NCI-H1048 (cell line): ENCODE measurements at places on chromosomes 5 and 9.

DNA sequence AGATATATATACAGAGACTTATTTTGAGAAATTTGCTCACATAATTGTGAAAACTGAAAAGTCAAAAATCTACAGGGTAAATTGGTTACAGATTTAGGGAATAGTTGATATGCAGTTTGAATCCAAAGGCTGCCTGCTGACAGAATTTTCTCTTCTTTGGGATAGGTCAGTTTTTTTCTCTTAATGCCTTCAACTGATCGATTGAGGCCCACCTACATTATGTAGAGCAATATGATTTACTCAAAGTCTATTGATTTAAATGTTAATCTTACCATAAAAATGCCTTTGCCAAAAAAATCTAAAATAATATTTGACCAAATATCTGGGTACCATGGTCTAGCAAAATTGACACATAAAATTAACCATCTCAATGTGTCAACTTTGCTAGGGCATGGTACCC, 3.9 kb upstream of the GHR start:
- DNase-seq = no peak

DNA sequence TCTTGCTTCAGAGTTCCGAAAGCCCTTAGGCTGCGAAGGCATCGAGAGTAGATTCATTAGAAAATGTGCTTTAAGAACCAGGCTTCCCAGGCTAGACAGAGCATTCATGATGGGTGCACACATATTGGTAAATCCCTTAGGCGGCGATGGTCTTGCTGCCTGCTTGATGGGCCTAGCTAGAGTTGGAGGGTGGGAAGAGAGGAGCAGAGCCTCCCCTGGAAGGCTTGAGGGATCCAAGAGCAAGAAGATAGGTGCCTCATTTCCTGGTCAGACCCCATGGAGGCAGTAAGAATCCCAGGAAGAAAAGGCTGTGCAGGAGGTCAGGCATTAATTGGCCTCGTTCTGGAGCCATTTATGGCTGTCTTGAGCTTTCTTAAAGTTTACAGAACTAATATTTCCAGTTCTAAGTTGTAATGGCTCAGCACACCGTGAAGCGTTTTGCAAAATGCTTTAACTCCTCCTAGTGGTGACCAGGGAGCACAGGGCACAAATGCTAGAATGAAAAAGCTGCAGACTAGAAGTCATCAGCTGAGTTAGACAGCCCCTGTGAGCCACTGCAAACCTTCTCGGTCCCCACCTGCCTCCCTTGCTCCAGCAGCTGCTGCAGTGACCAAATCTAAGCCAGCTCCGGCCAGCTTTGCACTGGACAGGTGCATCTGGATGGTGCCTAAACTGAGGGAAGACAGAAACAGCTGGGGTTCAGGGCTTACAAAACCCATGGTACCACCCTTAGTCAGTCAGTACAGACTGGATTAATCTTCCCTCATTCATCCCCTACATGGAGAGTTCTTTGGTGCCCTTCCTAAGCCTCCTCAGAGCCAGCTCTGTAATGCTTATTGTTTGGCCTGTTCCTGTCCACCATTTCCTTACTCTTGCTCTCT, 14.7 kb downstream of the SLC45A2 start:
- DNase-seq = no peak

- no peak for DNase-seq
Measured at GRCh38 chr5:159533197-159533596, 202.9 kb upstream of the IL12B start.

DNA sequence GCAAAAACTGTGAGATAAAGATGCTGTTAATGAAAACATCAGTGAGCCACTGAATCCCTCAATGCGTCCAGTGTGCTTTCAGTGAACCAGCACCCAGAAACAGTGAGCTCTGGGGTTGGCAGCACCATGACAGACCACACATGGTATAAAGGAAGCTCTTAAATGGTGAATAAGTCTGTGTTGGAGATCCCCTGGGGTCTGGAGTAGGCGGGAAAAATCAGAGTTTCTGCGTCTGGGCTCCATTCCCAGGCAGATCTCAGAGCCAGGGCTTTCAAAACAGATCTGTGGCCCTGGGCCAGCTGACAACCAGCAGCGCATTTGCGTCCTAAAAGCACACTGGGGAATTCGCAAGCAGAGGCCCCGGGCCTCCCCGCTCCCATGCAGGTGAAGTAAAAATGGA, 233.5 kb downstream of the FRMD3 start:
- no peak for DNase-seq

DNA sequence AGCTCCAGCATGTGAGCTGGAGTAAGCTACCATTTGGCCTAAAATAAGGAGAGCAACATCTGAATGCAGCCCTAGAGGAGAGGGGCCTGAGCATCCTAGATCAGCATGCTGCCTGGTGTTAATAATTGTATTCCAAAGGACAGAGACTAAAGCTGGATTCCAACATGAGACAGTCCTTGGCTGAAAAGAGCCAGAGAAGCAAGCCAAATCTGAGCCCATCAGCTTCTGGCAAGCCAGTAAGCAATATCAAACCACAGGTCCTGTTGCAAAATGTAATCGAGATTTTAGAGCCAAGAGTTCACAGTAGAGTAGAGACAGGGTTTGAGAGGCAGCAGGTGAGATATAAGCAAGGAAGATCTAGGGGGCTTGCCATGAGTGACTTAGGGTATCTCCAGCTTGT, 42.3 kb upstream of the DMAC1 start:
- DNase-seq = no peak

- peak; percentile 30 for DNase-seq
Measured at GRCh38 chr5:143014017-143014651, 244.0 kb downstream of the ARHGAP26 start.

DNA sequence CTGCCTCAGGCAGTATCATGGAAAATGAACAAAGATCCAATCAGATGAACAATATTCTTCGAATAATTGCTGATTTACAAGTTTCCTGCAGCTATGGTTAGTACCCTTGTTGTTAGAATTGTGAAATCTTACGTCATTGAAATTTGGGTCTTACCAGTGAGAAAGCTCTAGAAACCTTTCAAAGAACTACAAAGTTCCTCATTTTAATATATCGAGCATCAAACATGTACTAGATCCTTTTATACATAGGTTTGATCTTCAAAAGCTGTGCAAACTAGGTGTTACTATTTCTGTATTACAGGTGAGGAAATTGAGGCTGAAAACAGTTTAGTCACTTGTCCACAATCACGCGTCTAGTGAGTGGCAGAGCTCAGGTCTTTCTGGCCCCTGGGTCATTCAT, 43.7 kb upstream of the ANGPTL2 start:
- no peak for DNase-seq

- no peak for DNase-seq
Measured at GRCh38 chr5:79577693-79578092, 34.5 kb upstream of the TENT2 start.

DNA sequence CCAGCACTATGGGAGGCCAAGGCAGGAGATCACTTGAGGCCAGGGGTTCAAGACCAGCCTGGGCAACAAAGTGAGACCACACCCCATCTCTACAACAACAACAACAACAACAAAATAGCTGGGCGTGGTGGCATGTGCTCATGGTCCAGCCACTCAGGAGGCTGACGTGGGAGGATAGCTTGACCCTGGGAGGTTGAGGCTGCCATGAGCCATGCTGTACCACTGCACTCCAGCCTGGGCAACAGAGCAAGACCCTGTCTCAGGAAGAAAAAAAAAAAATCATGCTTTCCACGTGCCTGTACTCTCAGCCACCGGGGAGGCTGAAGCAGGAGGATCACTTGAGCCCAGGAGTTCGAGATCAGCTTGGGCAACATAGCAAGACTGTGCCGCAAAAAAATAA, 29.5 kb downstream of the TSC1 start:
- DNase-seq = no peak

DNA sequence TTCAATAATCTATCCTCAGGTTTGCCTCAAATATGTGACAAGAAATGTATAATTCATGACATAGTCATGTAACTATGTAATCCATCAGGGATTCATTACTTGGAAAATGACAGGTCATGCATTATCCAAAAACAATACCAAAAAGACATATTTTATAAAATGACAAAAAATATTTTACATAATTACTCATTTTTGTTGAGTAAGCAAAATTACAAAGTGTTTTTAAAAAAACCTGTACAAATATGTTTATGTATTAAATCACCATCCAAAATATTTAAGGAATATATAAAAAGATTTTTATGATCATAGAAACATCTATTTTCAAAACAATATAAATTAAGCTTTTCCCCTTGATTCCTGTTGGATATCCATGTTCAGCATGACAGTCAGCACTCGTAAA, 36.7 kb upstream of the ITGA2 start:
- DNase-seq = no peak

DNA sequence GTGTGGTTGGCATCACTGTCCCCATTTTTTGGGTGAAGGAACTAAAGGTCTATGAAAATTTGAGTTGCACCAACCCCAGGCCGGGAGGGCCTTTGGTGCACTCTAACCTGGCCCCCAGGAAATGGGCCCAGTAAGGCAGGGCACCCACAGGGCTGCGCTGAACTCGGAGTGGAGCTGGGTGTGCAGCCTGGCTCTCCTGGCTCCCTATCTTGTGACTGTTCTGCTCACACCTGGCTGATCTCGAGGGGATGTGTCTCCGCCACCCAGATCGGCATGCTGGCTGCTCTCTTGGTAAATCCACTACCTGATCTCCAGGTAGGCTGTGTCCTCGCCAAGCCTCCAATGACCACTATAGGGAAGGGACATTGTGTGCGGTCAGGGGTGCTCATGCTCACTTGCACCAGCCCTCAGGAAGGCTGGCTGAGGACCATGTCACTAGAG, 259.8 kb downstream of the NSG2 start:
- no peak for DNase-seq
